ENCODE measurements at places on chromosomes 16 and 17.

GRCh38 chr17:35257208-35257659, 14.4 kb downstream of the SLFN5 start:
- DNase-seq = peak; percentile 77

DNA sequence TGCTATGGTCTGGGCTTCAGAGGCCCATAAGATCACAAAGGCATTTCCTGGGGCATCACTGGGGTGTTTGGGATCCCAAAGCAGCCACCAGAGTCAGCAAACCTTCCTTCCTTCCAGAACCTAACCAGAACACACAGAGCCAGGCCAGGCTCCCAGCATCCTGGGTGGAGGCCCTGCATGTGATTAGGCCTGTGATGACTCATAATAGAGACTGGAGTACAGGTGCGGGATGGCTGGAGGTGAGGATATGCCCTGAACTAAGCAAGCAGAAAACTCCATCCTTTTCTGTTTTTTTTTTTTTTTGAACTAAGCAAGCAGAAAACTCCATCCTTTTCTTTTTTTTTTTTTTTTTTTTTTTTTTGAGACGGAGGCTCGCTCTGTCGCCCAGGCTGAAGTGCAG, 17.7 kb upstream of the GFOD2 start:
- no peak for DNase-seq

DNA sequence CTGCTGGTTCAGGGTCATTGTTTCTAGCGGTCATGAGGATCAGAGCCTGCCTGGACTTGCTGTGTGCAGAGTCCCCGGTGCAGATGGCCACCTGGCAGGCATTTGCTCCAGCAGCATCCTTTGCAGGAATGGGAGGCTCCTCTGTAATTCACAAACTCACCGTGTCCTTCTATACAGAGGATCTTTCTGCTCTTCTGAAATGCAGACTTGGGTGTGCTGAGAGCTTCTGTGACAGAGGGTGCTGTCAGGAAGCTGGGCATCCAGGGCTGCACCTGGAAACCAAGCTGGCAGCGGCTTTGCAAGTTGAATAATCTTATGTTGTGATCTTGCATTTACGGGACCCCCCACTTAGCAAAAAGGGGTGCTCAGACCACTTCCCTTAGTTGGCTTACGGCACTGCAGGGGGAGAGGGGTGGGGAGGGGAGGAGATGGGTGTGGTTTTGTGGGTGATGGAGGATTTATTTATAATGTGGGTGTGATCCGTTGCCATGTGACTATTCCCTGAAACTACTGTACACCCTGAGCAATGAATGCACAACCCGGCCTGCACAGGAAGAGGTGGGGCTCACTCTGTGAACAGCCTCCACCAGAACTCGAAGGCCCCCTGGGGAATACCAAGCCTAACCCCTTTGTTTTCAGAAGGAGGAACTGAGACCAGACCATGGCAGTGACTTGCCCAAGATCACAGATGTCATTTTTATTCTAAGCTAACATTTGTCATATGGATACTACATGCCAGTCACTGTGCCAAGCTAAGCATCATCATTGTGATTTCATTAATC, 178.3 kb downstream of the PRKCB start:
- no peak for DNase-seq

GRCh38 chr16:55007504-55007903, 76.8 kb downstream of the IRX5 start:
- DNase-seq = no peak

DNA sequence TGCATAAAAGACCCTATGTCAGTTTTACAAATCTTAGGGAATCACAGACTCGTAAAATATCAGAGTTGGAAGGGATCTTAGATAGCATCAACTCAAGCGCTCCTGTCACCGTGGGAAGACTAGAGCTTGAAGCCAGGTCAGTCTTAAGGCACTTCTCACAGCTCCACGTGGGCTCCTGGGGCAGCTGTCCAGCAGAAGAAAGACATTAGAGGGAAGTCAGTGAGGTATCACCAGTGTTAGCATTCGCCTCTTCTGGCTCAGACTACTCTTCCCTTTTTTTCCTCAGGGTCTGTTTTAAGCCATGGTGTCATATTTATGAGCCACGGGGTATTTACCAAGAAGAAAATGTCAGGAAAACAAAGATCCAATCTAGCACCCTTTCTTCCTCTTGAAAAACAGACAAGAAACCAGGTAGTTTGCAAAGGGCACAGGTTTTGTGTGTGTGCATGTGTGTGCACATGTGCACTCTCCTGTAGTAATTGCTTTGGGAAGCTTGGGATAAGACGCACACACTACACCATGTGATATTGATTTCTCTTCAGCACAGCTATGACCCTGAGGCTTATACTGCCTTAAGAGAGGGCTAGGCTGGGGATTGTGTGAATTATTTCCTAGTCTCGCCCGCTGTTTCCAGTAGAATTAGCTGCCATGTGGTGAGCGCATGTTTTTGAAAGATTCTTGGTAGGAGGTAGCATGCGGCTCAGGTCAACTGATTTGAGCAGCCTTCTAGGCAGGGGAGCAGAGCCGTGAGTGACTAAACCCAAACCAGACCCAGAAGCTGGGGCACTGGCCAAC, 61.0 kb upstream of the ELAC2 start:
- DNase-seq = no peak
